SJSA1 (cell line): ENCODE measurements at places on chromosomes 3 and 15. TPM values are rescaled to one million over a fixed set of nuclear protein-coding genes. Genes with fewer than 3 reads are reported as not detected.

DNA sequence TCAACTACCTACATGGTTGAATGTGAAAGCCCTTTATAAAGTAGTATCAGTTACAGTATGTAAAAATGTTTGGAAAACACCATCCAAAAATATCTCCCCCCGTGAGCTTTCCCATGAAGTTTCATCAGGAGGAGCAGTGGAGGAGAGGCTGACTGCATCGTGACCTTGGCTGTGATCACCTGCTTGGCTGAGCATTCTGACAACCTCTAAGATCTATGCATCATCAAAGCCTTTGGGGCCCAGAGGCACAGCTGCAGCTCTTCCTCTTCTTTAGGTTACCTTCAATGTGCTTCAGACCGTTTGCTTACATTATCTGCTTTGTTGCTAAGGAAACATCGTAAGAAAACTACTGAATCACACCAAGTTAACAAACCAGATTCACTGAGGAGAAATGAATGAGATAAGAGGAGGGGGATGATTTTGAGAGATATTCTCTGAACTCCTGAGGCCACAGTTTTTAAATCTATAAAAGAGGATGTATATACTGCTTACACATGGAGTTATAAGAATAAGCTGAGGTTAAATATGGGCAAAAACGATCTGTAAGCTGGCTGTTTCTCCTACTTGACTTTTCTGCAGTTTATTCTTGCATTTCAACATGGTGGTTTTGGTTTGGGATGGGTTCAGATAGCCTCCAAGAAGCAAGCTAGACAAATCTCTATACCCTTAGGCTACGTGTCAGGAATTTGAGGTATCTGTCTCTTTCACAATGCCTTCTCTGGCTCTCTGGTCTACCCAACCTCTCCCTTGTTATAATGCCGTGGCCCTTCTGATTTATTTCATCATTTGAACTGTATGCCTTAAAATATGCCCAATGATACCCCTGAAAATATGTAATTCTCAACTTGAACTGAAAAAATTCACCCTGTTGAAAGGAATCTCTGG lies 4.0 kb downstream of the GCSAM start:
- no peak overlapping the region for H3K4me3 ChIP-seq
- H3K27ac ChIP-seq: no peak overlapping the region
- DNase-seq: no peak
- H3K27me3 ChIP-seq: no peaks in the 10 kb centered on the region
- H3K4me1 ChIP-seq: no peaks in the 10 kb centered on the region
- peaks cover 29% of the 10 kb centered on the region for H3K36me3 ChIP-seq

GRCh38 chr3:42717306-42717705 lies 14.7 kb upstream of the HHATL start:
- no peaks in the 10 kb centered on the region for H3K4me1 ChIP-seq
- no peak overlapping the region for H3K4me3 ChIP-seq
- H3K27ac ChIP-seq: no peak overlapping the region
- H3K27me3 ChIP-seq: no peaks in the 10 kb centered on the region; the same call in 1 of the 2 replicates
- H3K36me3 ChIP-seq: no peaks in the 10 kb centered on the region

The TPRA1 gene
- 60.5 and 73.9 TPM in 2 replicates for total RNA-seq

- no peaks in the 10 kb centered on the region for H3K4me1 ChIP-seq
- no peak overlapping the region for H3K27ac ChIP-seq
- no peaks in the 10 kb centered on the region for H3K27me3 ChIP-seq
- no peaks in the 10 kb centered on the region for H3K36me3 ChIP-seq
Observed at GRCh38 chr3:178056868-178057267, 479.4 kb upstream of the KCNMB2 start.

The PPM1L gene
- total RNA-seq: 0.03 and 0.24 TPM in 2 replicates

DNA sequence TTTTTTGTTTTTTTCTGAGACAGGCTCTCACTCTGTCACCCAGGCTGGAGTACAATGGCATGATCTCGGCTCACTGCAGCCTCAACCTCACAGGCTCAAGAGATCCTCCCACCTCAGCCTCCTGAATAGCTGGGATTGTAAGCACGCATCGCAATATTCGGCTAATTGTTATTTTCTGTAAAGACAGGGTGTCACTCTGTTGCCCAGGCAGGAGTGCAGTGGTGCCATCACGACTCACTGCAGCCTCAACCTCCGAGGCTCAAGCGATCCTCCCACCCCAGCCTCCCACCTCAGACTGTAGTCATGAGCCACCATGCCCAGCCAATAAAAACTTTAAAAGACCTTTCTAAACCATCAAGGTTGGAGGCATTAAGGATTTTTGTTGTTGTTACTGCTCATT lies 57.4 kb upstream of the TFRC start:
- H3K4me1 ChIP-seq: no peaks in the 10 kb centered on the region; the same call in none of the 2 replicates
- H3K27ac ChIP-seq: no peak overlapping the region
- DNase-seq: no peak
- H3K36me3 ChIP-seq: no peaks in the 10 kb centered on the region
- H3K27me3 ChIP-seq: no peaks in the 10 kb centered on the region
